Fibroblast of the conjunctiva (primary cell): ENCODE measurements at places on chromosomes 2 and 18.

DNA sequence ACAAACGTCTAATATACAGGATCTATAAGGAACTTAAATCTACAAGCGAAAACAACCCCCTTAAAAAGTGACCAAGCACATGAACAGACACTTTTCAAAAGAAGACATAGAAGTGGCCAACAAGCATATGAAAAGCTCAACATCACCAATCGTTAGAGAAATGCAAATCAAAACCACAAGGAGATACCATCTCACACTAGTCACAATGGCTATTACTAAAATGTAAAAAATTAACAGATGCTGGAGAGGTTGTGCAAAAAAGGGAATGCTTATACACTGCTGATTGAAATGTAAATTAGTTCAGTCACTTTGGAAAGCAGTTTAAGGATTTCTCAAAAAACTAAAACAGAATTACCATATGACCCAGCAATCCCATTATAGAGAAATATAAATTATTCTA lies 1148.5 kb upstream of the FAM98A start:
- DNase-seq: no peak

- no peak for DNase-seq
Measured at GRCh38 chr2:234368861-234369261, 128.0 kb downstream of the ARL4C start.

DNA sequence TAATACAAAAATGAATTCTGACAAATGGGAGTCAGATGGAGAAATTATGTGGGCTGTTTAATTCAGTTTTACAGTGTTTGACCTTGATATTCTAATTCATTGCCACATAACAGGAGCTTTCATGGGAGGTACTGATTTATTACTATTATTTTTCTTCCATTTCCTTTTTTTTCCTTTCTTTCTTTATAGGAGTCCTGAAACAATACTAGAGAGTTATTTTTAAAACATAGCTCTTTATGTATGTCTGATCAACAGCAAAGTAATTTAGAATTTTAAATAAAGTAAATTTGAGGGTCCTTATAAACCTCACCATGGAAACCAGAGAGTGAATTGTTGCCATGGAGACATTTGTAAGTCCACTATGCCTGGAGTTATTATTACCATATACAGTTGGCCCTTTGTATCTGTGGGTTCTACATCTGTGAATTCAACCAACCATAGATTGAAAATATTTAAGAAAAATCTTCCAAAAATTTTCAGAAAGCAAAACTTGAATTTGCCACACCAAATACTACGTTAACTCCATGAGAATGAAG lies 40.9 kb upstream of the PPP4R1 start:
- DNase-seq: no peak

GRCh38 chr18:1370552-1370951 lies 465.9 kb downstream of the ADCYAP1 start:
- no peak for DNase-seq

GRCh38 chr2:160144280-160144990 lies 55.6 kb downstream of the ITGB6 start:
- DNase-seq: no peak

DNA sequence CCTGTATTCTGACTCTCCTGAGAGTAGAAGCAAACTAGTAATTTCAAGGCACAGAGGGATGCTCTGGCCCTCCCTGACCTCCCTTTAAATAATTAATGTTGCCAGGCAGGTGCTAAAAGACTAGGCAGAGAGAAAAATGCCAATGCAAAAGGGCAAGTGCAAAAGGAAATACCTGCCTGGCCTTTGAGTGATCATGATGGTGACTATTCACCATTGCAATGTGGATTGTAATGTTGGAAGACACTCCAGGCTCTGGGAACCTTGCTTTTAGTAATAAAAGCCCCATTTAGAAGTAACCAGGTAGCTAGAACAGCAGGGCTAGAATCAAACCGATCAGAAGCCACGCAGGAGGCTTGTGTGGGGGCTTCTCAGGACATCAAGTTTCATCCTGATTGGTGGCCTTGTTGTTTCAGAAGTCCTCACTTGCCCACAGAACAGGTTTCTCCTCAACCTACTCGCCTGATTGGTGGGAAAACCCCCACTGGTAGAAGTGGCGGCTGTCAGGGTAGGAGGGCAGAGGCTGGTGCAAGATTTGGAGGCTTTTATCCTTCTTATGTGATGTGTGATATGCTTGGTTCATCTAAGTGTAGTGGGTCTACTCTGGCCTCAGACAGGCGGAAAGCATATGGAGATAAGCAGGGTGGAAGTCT lies 16.0 kb upstream of the CHRNA1 start:
- DNase-seq: no peak

- no peak for DNase-seq
Measured at GRCh38 chr2:86800856-86801567, 10.3 kb upstream of the CD8A start.

- no peak for DNase-seq
Measured at GRCh38 chr2:213185147-213185822, 33.9 kb upstream of the IKZF2 start.

- no peak for DNase-seq
Measured at GRCh38 chr2:237498341-237498740, 11.3 kb downstream of the MLPH start.

GRCh38 chr2:144097440-144098225 lies 422.3 kb downstream of the ZEB2 start:
- no peak for DNase-seq

DNA sequence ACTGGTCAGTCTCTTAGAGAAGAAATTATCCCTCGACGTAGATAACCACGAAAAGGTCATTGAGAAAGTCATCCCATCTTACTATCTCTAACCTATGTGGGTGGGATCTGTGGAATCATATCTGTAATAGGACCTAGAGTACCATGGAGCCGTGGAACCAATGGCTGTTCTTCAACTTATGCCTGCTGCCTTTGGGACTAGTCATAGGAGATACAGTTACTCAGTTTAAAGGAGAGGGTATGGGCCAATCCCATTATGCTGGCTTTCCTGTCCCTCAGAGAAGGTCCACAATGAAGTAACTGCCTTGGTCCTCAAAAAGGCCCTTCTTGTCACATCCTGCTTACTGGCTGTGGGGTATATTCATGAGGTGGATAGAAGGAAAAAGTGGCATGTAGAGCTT lies 77.5 kb downstream of the FEZ2 start:
- no peak for DNase-seq

GRCh38 chr2:239386872-239387445 lies 13.9 kb downstream of the HDAC4 start:
- no peak for DNase-seq

GRCh38 chr18:78873926-78874500 lies 105.6 kb upstream of the SALL3 start:
- DNase-seq: no peak

DNA sequence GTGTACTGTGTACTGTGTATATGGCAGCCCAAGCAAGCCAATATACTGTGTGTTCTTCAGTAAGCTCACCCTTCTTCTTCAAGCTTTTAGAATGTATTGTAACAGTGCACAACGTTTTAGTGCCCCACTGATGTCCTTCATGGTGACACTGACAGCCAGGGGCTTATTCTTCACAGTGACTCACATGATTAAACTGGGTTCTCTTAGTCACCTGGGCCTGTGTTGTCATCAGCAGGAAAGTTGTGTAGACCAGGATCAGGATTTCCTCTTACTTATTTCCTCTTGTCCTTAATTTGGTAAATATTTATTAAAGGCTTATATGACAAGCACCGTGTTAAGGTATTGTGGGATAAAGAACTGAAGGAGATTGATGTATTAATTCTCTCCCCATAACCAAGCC lies 67.9 kb upstream of the THOC1 start:
- DNase-seq: no peak

- DNase-seq: no peak
Measured at GRCh38 chr2:241996100-241996499, 126.6 kb downstream of the RTP5 start.

DNA sequence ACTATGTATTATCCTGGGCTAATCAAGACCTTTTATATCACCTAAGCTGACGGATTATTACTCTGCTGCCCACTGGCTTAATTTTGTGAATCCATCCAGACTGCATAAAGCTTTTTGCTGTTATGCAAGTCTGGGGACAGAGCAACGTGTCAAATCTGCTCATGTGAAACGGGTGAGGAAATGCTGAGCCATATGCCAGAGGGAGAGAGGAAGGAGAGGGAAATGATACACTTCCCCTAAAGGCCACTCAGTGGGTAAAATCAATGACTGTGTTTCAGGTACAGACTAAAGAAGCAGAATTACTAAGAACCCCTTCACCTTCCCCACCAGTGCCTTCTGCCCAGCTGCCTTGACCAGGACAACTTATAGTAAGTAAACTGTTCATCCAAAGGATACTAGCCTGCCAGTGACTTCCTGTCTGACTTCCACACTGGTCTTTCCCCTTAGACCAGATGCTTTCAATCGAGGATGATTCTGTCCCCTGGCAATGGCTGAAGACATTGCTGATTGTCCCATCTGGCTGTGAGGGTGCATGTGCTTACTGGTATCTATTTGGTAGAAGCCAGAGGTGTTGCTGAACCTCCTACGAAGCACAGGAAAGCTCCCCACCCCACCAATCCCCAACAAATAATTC lies 43.0 kb downstream of the STAT1 start:
- DNase-seq: no peak

DNA sequence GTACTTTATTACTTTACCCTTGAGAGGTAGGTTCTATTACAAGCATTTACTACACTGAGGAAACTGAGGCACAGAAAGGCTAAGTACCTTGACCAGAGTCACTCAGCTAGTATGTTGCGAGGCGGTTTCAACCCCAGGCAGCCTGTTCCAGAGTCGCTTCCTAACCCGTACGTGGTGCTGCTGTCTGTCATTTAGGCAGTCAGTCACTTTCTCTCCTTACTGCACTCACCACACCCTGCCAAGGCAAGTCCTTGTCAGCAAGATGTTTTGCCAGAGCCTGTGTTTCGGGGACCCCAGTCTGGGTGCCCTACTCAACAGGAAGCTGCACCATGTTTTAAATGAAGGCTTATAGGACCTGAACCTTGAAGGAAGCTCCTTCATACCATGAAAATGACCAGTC lies 174.9 kb downstream of the TPGS2 start:
- DNase-seq: no peak

DNA sequence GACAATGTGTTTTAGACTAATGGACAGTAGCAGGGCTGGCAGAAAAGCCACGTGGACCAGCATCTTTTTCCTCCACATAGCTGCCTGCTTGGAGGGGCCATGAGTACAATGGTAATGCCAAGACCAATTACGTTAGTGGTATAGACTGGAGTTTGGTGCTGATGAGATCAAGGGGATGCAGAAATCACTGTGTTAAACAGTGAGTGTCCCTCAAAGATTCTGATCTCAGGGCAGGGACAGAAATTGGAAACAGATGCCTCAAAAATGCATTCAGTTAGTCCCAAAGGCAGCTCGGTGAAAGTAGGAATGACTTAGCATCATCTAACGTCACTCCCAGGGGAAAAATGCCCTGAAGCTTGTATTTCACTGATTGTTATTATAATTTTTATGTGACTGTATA lies 72.4 kb downstream of the SLC16A14 start:
- DNase-seq: peak; percentile 23

DNA sequence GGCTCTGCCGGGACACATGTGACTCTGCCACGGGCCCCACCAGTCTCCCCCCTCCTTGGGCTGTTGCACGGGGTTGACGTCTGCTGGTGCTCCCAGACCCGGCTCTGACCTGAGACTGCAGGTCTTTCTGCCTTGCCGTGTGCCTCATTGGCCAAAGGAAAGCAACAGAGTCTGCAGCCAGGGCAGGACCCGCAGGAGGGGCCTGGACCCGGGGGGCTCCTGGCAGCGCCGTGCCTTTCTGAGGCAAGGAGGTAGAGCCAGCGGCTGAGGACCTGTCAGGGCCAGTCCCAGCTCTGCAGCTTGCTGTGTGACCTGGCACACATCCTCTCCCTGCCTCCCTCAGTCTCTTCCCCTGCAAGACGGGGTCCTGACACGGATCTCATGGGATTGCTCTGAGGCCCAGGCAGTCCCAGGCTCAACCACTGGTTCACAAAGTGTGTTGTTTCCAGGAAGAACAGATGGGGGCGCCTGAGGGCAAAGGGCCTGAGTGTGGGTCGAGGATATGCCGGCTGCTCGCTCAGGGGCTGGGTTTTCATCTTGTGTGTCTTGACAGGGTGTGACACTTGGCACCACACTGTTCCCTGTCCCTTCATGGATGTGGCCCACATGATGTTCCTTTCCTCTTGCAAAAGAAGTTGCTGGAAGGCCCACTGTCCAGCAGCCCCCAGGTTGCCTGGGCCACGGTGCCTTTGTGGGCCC lies 9.0 kb downstream of the CAPN10 start:
- DNase-seq: no peak

DNA sequence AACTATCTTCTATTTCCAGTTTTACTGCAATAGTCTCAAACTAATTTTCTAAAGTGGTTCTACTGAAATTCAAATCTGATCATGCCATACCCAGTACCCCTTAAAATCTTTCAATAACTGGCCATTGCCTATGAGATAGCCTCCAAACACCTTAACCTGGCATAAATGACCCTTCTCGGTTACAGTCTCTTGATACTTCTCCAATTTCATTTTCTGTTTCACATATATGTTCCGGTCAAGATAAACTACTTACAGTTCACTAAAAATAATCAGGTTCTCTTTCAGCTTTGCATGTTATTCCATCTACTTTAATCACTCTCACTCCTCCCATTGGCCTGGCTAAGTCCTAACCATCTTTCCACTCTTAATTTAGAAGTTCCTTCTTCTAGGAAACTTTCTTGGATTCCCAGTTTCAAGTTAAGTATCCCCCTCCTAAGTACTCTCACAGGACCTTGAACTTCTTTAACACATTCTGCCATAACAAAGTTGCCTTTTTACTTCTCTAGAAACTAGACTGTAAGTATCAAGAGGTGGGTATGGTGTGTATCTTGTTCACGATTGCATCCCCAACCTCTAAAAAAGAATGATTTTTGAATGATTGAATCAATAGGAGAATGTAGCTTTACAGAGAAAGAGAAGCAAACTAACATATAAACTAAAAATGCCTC lies 110.2 kb upstream of the RBBP8 start:
- no peak for DNase-seq

GRCh38 chr2:14428056-14428455 lies 204.5 kb upstream of the LRATD1 start:
- peak; percentile 6 for DNase-seq

- DNase-seq: no peak
Measured at GRCh38 chr2:216015722-216016464, 2.5 kb upstream of the MREG start.

DNA sequence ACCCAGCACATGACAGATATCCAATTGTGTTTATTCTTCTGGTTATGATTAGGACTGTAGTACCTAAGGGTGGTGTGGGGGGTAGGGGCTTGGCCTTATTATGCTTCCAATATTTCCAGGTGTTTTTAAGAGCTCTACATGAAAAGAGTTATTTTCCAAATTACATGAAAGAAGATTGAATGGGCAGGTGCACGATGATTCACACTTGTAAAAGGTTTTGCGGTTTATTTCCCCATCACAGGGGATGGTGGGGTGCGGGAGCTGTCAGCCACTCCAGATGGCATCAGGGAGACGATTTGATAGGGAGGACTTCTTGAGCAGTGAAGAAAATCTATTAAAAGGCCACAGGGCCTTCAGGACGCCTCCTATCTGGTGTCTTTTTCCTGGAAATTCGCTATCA lies 15.1 kb upstream of the CCBE1 start:
- DNase-seq: no peak
